Natural killer cell treated with Interleukin-12 subunit alpha and Interleukin-12 subunit beta and Interleukin-15 and Interleukin-18, amount 100 ng/mL, for 72 hours (primary cell): ENCODE measurements at places on chromosomes 12 and 14. TPM values are rescaled to one million over a fixed set of nuclear protein-coding genes. Genes with fewer than 3 reads are reported as not detected.
A peak's percentile ranks its signal among the peaks of the same experiment; 100 is the strongest.

Gene OR4K5
- not detected for total RNA-seq

Gene NPFF
- total RNA-seq: not detected

Gene SMIM41
- not detected for total RNA-seq

- no peak overlapping the region for H3K4me3 ChIP-seq
- no peak for DNase-seq
- no peaks in the 10 kb centered on the region for H3K27me3 ChIP-seq
- H3K4me1 ChIP-seq: peaks cover 13% of the 10 kb centered on the region
These were observed 422.4 kb downstream of the RAD51B start for GRCh38 chr14:68241862-68242487.

GRCh38 chr12:9685915-9686314 is 16.4 kb downstream of the CLEC2D start:
- no peaks in the 10 kb centered on the region for H3K27me3 ChIP-seq
- peak overlapping the region; percentile 54 for H3K4me3 ChIP-seq
- no peak for DNase-seq
- peaks cover 72% of the 10 kb centered on the region for H3K4me1 ChIP-seq

GRCh38 chr12:56104815-56105608 is 653 bp downstream of the PA2G4 start:
- peak overlapping the region; percentile 97 for H3K4me3 ChIP-seq
- H3K4me1 ChIP-seq: peaks cover 46% of the 10 kb centered on the region
- peak overlapping the region; percentile 98 for H3K27ac ChIP-seq
- H3K27me3 ChIP-seq: no peaks in the 10 kb centered on the region

GRCh38 chr14:71103662-71104484 is 196.6 kb downstream of the PCNX1 start:
- no peak overlapping the region for H3K27ac ChIP-seq
- peaks cover 13% of the 10 kb centered on the region for H3K36me3 ChIP-seq
- peaks cover 12% of the 10 kb centered on the region for H3K4me1 ChIP-seq
- DNase-seq: no peak
- no peaks in the 10 kb centered on the region for H3K27me3 ChIP-seq
- no peak overlapping the region for H3K4me3 ChIP-seq

DNA sequence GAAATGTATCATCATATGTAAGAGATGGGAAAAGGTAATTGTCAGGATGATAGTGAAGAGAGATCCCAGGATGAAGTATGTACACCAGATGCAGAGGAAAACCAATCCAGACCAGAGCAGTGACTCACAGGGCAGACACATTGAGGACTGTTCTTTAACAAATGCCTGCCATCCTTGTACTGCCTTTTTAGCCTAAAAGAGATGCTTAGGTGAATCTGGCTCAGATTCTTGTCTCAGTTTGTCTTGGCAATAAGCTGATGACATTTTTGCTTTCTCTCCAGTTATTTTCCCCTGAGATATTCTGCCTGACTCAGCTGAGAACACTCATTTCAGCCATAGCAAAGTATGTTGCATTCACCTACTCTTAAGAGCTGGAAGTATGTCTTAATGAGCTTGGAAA is 405.3 kb upstream of the USP15 start:
- H3K27ac ChIP-seq: no peak overlapping the region
- no peak for DNase-seq
- H3K4me3 ChIP-seq: no peak overlapping the region
- H3K27me3 ChIP-seq: no peaks in the 10 kb centered on the region

- peaks cover 18% of the 10 kb centered on the region for H3K27me3 ChIP-seq
- no peak for DNase-seq
- peaks cover 13% of the 10 kb centered on the region for H3K4me1 ChIP-seq
- no peak overlapping the region for H3K4me3 ChIP-seq
- H3K27ac ChIP-seq: no peak overlapping the region
- H3K36me3 ChIP-seq: no peaks in the 10 kb centered on the region
These were observed 168.1 kb downstream of the BCAT1 start for GRCh38 chr12:24780697-24781368.

- no peak overlapping the region for H3K27ac ChIP-seq
- no peak for DNase-seq
- H3K4me3 ChIP-seq: no peak overlapping the region
- H3K4me1 ChIP-seq: peaks cover 7% of the 10 kb centered on the region
- no peaks in the 10 kb centered on the region for H3K36me3 ChIP-seq
These were observed 317.5 kb upstream of the OR4E1 start for GRCh38 chr14:21991130-21991529.

DNA sequence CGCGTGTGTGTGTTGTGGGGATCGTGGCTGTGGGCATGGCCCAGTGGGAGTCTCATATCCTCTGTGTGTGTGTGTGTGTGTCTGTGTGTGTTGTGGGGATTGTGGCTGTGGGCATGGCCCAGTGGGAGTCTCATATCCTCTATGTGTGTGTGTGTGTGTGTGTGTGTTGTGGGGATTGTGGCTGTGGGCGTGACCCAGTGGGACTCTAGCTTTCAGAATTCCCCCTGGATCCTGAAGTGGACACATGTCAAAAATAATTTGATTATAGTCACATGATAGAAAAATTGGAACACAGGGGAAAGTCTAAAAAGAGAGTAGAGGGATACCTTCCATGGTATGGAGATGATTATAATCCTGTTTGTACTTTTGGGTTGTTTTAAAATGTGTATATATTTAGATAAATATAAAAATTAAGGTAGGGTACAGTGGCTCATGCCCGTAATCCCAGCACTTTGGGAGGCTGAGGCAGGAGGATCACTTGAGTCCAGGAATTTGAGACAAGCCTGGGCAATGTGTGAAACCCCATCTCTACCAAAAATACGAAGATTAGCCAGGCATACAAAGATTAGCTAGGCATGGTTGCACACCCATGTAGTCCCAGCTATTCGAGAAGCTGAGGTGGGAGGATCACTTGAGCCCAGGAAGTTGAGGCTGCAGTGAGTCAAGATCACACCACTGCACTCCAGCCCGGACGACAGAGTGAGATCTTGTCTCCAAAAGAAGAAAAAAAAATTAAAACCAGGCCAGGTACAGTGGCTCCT is 11.0 kb downstream of the PAPLN start:
- peaks cover 9% of the 10 kb centered on the region for H3K4me1 ChIP-seq
- peaks cover 7% of the 10 kb centered on the region for H3K27me3 ChIP-seq
- H3K27ac ChIP-seq: no peak overlapping the region
- no peak overlapping the region for H3K4me3 ChIP-seq
- no peak for DNase-seq
- H3K36me3 ChIP-seq: no peaks in the 10 kb centered on the region

DNA sequence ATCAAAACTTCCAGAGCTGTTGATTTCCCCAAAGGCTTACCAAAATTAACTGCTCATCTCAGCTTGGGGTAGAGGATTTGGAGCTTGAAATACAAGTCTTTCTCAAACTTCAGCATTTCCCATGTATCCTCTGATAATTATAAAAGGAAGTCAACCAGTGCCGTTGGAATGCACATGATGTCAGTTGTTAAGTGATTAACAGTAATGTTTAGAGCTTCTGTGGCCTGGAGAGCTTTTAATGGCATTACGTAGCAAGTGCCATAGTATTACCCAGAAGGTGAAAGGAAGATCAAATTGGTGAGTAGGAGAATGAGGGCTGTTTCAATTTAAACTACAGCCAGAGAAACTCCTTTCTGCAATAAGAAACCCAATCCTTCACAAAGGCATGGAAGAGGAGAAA is 62.5 kb upstream of the PTPRR start:
- no peak overlapping the region for H3K4me3 ChIP-seq
- H3K27me3 ChIP-seq: no peaks in the 10 kb centered on the region
- H3K36me3 ChIP-seq: no peaks in the 10 kb centered on the region
- no peak for DNase-seq
- no peak overlapping the region for H3K27ac ChIP-seq
- H3K4me1 ChIP-seq: no peaks in the 10 kb centered on the region

- no peak overlapping the region for H3K4me3 ChIP-seq
- no peaks in the 10 kb centered on the region for H3K27me3 ChIP-seq
- H3K27ac ChIP-seq: no peak overlapping the region
- H3K4me1 ChIP-seq: peaks cover 4% of the 10 kb centered on the region
These were observed 15.4 kb downstream of the ULK1 start for GRCh38 chr12:131909752-131910219.

DNA sequence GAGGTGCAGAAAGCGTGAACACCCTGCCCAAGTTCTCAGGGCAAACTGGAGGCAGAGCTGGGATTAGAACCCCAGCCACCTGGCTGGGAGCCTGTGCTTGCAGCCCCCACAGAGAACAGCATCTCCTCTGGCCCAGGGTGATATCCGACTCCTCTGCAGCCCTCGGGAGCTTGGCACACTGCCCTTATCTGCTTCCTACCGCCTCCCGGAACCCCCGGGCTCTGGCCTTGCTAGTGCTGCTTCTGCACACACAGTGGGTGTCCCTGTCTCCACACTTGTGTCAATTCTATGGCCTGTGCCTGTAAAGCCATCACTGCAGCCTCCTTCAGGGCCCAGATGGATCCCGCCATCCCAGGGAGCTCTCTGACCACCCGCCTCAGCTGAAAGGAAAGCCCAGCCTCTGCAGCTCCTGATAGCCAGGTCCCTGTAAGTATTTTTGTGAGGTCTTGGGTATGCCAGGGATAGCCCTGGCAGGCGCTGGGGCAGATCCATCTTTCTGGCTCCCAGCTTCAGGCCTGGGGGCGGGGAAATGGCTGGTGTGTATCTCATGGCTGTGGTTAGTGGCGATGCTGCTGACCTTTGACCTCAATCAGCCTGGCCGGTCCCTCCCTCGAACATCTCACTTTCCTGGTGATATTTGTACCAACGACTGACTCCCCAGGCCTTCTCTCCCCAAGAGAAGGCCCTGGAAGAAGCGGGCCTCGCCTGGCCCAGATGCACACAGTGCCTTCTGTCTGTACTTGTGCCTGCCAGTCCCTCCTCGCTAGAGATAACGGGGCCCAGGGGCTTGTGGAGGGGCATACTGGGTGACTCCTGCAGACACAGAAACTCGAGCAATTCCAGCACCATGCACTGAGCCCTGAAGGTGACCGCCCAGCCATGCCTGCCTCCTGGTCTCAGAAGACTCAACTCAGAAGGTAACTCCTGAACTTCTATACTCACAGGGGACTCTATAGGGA is 183.8 kb downstream of the CALM1 start:
- H3K4me1 ChIP-seq: no peaks in the 10 kb centered on the region
- no peaks in the 10 kb centered on the region for H3K36me3 ChIP-seq
- H3K27me3 ChIP-seq: no peaks in the 10 kb centered on the region

- H3K27me3 ChIP-seq: no peaks in the 10 kb centered on the region
- DNase-seq: no peak
- H3K4me3 ChIP-seq: peak overlapping the region; percentile 98
- H3K36me3 ChIP-seq: no peaks in the 10 kb centered on the region
- H3K27ac ChIP-seq: peak overlapping the region; percentile 96
These were observed 1.2 kb downstream of the TARBP2 start for GRCh38 chr12:53502331-53502730.

- H3K36me3 ChIP-seq: no peaks in the 10 kb centered on the region
- H3K4me3 ChIP-seq: no peak overlapping the region
- H3K4me1 ChIP-seq: no peaks in the 10 kb centered on the region
- H3K27me3 ChIP-seq: no peaks in the 10 kb centered on the region
These were observed 1016.5 kb upstream of the FOXG1 start for GRCh38 chr14:27750114-27750513.

DNA sequence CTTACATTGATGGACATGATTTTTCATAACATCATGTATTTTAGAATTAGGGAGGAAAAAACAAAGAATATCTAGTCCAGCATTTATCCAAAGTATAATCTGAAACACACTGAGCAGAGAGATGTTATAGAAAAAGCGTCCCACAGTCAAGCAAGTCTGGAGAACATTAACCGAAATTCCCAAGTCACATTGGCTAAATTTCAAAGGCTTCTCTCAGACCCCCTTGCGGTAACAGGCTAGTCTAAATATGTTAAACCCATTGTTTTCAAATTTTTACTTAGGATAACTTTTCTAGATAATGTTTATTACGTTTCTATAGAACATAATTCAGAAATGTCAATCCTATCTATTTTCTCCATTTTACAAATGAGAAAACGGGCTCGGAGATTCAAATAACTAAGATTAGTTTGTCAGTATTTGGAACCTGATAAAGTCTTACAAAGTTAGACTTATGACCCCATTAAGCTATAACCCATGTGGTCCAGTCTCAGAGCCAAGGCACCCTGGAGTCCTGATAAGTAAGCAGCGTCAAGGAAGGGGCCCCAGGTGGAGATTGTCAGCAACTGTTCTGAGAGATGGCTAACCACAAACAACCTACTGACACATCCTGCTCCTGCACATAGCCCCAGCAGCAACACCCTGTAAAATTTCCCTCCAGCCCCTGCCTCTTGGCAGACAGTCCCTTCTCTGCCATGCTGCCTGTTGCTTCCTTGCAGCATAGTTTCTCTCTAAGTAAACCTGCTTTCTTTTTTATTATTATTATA is 220.6 kb upstream of the TMEM260 start:
- no peak overlapping the region for H3K27ac ChIP-seq
- peaks cover 2% of the 10 kb centered on the region for H3K27me3 ChIP-seq
- no peak overlapping the region for H3K4me3 ChIP-seq
- H3K36me3 ChIP-seq: peaks cover 4% of the 10 kb centered on the region

GRCh38 chr14:79278286-79278797 is 933.0 kb downstream of the DIO2 start:
- H3K36me3 ChIP-seq: peaks cover 5% of the 10 kb centered on the region
- no peak overlapping the region for H3K27ac ChIP-seq
- H3K27me3 ChIP-seq: peaks cover 24% of the 10 kb centered on the region
- DNase-seq: no peak
- no peaks in the 10 kb centered on the region for H3K4me1 ChIP-seq

DNA sequence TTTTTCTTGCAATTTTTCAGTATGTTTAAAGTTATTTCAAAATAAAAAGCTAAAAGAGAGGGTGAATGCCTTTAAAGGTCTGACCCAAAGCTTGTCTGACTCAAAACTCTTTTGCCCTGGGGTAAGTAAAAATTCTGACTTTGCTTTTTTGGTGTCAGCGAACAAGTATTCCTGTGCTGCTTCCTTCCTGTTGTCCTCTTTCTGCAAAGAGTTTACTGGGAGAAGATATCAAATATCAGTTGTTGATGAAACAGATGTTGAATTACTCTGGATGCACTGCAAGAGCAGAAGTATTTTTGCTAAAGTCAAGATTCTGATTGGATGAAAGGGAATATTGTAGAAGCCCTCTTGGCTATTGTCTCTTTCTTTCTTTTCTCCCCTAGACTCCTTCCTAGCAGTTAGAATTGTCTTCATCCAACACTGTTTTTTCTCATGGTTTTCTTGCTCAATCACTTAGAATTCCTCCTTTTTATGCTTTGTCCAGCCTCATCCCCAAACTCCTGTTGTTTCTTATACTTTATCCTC is 62.0 kb downstream of the DACT1 start:
- H3K36me3 ChIP-seq: no peaks in the 10 kb centered on the region
- no peak overlapping the region for H3K27ac ChIP-seq
- no peaks in the 10 kb centered on the region for H3K4me1 ChIP-seq
- no peak for DNase-seq
- H3K4me3 ChIP-seq: no peak overlapping the region

- H3K27ac ChIP-seq: peak overlapping the region; percentile 90
- no peak for DNase-seq
- H3K36me3 ChIP-seq: peaks cover 9% of the 10 kb centered on the region
- no peaks in the 10 kb centered on the region for H3K27me3 ChIP-seq
- peaks cover 45% of the 10 kb centered on the region for H3K4me1 ChIP-seq
These were observed 418 bp downstream of the AMN1 start for GRCh38 chr12:31728289-31728916.

DNA sequence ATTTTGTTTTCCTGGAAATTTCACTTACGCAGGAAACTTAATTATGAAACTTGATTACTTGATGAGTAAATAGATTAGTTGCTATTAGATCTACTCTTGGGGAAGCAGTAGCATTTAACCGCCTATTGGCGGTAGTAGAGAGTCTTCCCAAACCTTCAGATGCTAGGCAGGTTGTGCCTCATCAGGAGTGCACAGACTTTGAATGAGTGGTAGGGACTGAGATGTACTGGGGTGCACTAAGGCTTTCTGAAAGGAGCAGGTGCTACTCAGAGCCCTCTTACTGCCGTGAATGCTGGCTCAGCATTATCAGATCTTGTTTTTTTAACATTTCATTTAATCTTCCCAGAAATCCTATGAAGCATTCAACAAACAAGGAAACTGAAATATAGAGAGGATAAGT is 7.7 kb downstream of the GATC start:
- no peaks in the 10 kb centered on the region for H3K27me3 ChIP-seq
- no peak for DNase-seq
- H3K27ac ChIP-seq: no peak overlapping the region
- no peaks in the 10 kb centered on the region for H3K4me1 ChIP-seq
